Kidney (tissue), 22 donors: ENCODE measurements at places on chromosomes 1 and 21.

- H3K4me1 ChIP-seq = no peaks in the 10 kb centered on the region
- H3K27ac ChIP-seq = peak overlapping the region; percentile 58
- H3K27me3 ChIP-seq = no peaks in the 10 kb centered on the region
- H3K4me3 ChIP-seq = peak overlapping the region; percentile 27
- no peak for DNase-seq
Measured at GRCh38 chr1:225448146-225448805, 20.4 kb upstream of the LBR start.

DNA sequence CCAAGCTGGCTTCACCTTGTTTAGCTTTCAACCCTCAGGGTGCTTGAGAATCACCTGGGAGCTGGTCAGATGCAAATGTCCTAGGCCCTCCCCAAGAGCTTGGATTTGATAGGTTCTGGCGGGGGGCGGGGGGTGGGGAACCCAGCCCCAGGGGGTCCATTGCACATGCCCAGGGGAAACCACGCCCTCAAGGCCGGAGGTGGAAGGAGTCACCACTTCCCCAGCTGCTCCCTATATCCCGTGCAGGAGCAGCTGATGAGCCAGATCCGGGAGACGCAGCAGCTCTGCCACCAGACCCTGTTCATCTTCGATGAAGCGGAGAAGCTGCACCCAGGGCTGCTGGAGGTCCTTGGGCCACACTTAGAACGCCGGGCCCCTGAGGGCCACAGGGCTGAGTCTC, 5.8 kb downstream of the TOR3A start:
- H3K4me1 ChIP-seq = peaks cover 13% of the 10 kb centered on the region
- no peak overlapping the region for H3K27ac ChIP-seq
- no peak overlapping the region for H3K4me3 ChIP-seq
- H3K36me3 ChIP-seq = no peaks in the 10 kb centered on the region
- no peak for DNase-seq

DNA sequence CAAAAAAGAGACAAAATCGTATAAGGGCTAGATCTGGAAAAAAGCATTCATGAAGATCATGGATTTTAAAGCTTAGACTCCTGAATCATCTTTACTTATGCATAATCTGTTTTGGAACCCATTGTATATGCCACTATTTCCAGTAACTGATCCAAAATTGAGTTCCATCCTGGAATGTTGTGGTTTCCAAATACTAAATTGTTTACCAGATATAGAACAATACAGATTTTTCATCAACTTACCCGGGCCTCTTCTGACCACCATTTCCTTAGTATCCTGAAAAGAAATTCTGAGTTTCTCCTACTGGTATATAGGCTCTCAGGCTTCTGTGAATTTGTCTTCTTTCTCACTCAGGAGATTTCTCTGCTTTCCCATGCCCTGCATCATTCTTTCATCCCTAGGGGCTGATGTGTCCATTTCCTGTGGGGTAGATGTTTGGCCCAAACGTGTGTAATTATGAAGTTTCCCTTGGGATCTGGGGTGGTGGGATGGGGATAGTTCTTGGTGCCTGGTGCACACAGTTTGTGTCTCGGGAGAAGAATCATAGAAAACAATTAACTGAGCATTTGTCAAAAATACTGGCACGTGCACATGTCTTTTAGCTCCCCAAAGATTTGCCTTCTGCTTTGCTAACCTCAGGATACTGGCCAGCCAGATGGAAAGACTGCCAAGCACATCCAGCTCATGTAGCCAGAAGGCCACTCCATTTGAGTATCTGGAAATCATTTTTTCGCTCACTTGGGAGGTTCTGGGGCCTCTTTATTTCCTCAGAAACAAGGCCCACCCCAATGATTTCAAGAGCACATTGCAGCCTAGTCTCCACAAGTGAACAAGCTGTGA, 127.8 kb downstream of the NTMT2 start:
- no peak for DNase-seq
- no peaks in the 10 kb centered on the region for H3K27me3 ChIP-seq
- no peak overlapping the region for H3K4me3 ChIP-seq

DNA sequence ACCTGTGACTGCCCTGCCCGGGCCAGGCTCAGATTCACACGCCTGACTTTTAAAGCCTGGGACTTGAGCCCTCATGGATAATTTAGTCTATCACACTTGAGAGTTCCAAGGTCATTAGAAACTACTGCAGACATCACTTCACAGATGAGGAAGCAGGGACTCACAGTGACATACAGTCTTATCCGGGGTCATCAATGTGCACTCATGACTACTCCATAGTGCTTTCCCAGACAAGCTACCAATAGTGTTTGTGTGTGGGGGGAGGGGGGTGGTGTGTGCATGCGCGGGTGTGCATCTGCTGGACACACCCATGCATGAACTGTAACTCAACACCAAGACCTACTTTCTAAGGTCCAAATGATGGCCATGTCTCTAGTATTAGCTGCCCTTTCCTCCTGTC, 16.1 kb upstream of the SLC5A9 start:
- H3K27me3 ChIP-seq = no peaks in the 10 kb centered on the region
- H3K4me1 ChIP-seq = no peaks in the 10 kb centered on the region
- no peak overlapping the region for H3K4me3 ChIP-seq
- DNase-seq = no peak
- no peaks in the 10 kb centered on the region for H3K36me3 ChIP-seq

DNA sequence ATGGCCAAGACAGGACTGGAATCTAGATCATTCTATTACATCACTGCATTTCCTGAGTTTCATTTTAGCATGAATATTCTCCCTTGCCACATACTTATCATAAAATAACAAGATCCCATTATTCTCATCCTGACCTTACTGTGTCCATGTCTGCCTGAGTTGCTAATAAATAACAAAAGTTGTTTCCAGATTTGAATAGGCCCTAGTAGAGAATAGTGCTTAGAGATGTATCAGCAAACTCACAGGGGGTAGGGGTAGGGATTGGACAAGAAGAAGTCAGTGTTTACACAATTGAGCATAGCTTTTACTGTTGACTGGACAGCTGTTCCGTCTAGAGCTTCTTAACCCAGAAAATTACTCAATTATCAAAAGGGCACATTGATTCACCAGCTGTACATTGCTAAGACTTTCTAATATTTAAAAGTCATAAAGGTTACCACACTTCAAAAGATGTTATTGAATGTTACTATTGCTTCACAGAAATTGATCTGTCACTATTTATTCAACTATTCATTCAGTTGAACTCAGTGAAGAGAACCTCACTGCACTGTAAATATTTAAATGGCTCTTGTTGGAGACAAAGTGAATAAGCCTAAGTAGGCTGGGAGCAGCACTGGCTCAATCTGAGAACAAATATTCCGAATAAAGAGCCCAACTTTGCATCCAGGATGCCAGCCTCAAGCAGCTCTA, 121.9 kb downstream of the NRIP1 start:
- DNase-seq = no peak
- H3K27ac ChIP-seq = no peak overlapping the region
- H3K4me3 ChIP-seq = no peak overlapping the region
- peaks cover 12% of the 10 kb centered on the region for H3K4me1 ChIP-seq
- H3K27me3 ChIP-seq = no peaks in the 10 kb centered on the region

DNA sequence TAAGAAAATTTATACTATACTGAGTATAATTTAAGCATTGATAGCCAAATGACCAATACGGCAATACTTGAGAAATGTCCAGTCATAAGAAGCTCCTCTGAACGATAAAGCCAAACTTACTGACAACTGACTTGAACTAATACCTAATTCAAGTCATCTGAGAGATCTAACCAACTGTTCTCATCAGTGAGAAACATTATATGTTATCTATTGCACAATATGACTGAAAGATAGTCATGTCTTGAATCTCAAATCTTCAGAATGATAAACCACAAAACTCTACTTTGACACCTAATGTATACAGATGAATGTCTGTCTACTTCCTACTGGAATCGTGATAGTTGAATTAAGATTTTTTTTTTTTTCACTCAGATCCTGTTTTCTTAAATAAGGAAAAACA, 39.0 kb downstream of the APP start:
- no peaks in the 10 kb centered on the region for H3K36me3 ChIP-seq
- DNase-seq = no peak
- H3K4me1 ChIP-seq = no peaks in the 10 kb centered on the region
- H3K4me3 ChIP-seq = no peak overlapping the region
- H3K27me3 ChIP-seq = no peaks in the 10 kb centered on the region

DNA sequence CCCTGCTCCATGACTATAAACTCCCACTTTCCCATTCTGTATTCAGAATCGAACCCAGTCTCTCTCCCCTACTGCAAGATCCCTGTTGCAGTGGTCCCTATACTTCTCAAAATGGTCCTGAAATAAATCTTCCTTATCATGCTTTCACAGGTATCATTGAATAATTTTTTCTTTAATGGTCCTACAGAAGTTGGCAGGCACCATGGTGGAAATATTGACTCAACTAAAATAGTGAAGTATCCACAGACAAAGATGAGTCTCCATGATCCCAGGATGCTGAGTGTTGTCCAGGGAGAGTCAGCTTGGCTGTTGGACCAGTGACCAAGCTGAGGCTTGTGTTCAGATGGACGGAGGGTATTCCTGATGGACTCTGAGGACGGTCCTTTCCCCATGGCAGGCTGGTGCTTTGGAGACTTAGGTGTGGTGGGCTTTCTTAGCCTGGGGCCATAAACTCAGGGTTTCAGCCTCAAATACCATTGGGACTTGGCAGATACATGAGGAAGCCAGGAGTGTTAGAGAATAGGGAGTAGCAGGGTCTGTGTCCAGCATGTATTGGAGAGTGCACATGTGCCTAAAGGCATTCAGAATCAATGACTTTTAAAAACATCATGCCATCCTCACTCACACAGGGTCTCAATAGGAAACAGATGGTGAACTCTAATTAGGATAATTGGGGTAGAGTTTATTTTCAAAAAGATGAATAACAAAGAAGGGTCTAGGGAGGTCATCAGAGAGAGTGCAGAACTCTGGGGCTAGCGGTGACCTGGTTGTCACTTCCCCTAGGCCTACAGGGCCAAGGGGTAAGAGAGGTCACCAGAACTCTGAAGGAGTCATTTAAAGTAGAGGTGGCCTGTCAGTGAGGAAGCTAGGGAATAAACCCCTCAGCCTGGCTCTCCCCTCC, 19.8 kb downstream of the TINAGL1 start:
- no peak for DNase-seq
- H3K27ac ChIP-seq = no peak overlapping the region
- H3K36me3 ChIP-seq = no peaks in the 10 kb centered on the region
- no peaks in the 10 kb centered on the region for H3K27me3 ChIP-seq

GRCh38 chr21:20459838-20460237, 538.4 kb upstream of the NCAM2 start:
- H3K4me3 ChIP-seq = no peak overlapping the region
- H3K27me3 ChIP-seq = no peaks in the 10 kb centered on the region
- no peaks in the 10 kb centered on the region for H3K36me3 ChIP-seq
- H3K27ac ChIP-seq = no peak overlapping the region
- DNase-seq = no peak
- no peaks in the 10 kb centered on the region for H3K4me1 ChIP-seq

DNA sequence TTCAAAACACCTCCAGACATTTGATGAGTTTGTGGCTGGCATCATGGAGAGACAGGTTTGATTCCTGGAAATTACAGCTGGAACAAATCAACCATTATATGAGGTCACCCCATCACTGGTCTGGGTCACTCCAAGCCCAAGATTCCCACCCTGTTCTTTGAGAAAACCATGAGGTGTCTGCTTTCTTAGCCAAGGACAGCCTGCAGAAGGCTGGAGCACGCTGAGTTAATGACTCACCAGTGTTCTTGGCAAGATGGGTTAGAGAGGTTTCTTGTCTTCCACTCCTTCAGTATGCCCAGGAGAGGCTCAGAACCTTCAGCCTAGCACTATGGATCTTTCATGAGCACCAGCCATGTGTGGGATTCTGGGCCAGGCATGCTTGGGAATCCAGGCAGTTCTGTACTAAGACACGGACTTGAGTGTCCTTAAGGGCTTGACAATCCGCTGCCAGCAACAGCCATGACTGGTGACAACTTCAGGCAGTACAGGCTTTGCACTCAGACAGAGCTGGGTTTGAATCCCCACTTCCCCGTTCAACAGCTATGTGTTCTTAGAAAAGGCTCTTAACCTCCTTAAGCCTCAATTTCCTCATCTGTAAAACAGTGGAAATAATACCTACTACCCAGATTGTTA, 43.9 kb downstream of the GRHL3 start:
- H3K27ac ChIP-seq = no peak overlapping the region
- no peaks in the 10 kb centered on the region for H3K27me3 ChIP-seq
- H3K4me1 ChIP-seq = no peaks in the 10 kb centered on the region
- no peak overlapping the region for H3K4me3 ChIP-seq

GRCh38 chr1:15289251-15289651, 42.2 kb downstream of the FHAD1 start:
- DNase-seq = no peak
- no peak overlapping the region for H3K27ac ChIP-seq
- H3K4me1 ChIP-seq = no peaks in the 10 kb centered on the region
- H3K36me3 ChIP-seq = no peaks in the 10 kb centered on the region
- no peaks in the 10 kb centered on the region for H3K27me3 ChIP-seq

DNA sequence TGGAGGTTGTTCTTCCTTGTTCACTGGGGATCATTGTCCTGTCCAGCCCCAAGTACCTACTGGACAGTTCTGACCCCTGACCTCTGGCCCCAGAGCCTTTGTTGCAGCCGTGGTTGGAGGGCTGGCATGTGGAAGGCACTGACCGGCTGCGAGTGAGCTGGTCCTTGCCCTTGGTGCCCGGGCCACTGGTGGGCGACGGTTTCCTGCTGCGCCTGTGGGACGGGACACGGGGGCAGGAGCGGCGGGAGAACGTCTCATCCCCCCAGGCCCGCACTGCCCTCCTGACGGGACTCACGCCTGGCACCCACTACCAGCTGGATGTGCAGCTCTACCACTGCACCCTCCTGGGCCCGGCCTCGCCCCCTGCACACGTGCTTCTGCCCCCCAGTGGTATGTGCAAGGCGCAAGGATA, 11.4 kb downstream of the TIE1 start:
- DNase-seq = peak; percentile 30
- H3K36me3 ChIP-seq = peaks cover 3% of the 10 kb centered on the region
- no peak overlapping the region for H3K27ac ChIP-seq
- H3K4me3 ChIP-seq = no peak overlapping the region
- no peaks in the 10 kb centered on the region for H3K27me3 ChIP-seq
